GM18507 (cell line): ENCODE measurements at places on chromosomes 3 and 15.

GRCh38 chr15:38896647-38897046, 332.0 kb upstream of the RASGRP1 start:
- DNase-seq, result no peak

DNA sequence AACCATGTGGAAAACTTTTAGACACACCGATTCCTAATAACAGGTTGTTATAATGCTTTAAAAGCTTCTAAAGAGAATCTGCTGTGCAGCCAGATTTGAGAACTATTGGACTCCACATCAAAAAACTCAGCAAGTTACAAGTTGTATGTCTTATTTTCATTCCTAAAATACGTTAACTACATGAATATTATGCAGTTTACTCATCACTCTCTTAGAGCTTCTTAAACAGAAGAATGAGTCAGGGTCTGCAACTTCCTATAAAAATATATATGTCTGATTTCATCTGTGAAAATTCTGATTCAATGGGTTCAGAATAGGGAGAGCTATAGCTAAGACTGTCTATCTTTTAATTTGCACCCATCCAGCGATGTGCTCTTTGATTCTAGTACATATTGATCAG, 244.2 kb upstream of the EPHA3 start:
- DNase-seq, result no peak

- DNase-seq, result no peak
Observed at GRCh38 chr3:188782613-188783124, 389.1 kb upstream of the TPRG1 start.

DNA sequence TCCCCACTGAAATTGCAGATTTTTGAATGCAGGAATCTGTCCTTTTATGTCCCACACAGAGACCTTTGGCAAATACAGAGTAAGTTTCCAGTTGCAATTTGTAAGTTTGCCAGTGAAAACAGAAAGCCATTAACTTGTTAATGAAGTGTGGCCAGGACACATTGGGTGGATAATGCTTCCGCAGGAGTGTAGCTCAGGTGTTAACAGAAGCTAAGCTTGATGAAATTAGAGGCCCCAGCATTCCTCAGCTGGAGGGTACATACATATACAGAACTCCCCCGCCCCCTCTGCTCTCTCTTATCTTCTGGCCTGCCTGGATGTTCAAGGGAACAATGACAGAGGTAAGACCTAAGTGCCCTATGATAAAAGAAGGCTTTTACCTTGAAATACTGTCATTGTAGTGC, 8.1 kb upstream of the LRRC2 start:
- DNase-seq, result no peak

GRCh38 chr15:73755946-73756345, 2.8 kb upstream of the INSYN1 start:
- no peak for DNase-seq

DNA sequence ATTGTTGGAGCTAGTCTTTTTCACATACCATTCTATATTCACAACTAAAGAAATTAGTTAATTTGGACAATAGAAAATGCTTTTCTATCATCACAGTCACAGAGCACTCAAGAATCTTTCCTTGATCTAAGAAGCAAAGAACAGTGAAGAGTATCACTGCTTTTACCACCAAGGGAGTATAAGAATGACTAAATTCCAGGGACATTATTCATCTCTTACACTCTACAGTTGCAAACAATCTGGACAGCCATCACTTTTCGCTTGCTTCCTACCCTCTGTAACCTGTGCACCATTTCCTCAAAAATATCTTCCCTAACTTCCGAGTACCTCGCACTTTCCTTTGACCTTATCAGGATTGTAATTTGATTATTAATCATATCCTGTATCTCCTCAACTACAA, 359.5 kb upstream of the TMCO5A start:
- no peak for DNase-seq

GRCh38 chr3:117719316-117719926, 1009.8 kb downstream of the TUSC7 start:
- peak; percentile 0 for DNase-seq

DNA sequence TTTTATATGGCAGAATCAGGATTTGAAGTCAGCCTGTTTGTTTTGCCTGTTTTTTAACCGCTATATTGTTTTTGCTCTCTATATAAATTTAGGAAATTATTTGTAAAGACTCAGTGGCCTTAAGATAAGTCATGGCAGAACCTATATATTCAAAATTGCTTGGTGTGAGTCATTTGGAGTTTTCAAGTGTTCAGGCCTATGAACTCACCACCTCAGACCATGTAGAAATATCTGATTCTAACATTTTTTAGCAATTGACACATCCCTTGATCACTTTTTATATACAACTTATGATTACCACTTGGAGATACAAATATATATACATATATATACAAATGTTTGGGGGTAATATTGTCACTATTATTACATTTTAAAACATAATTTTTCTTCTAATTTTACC, 95.7 kb downstream of the VGLL3 start:
- DNase-seq, result no peak

DNA sequence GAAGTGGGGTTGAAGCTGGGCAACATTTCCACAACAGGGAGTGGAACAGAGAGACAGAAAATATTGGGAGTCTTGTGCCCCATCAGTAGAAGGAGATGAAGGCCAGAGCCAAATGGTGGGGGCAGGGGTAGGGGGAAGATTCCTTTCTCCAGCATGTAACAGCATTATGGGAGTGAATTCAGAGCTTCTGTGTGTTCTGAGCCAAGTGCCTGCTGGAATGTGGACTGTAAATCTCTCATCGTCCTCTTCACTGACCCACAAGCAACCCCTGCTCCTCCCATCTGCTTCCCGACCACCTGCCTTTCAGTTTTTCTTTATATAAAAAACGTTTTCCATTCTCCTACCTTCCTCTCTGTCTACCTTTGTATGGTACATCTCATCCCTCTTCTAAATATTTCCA, 344.2 kb upstream of the TPRG1 start:
- DNase-seq, result no peak

DNA sequence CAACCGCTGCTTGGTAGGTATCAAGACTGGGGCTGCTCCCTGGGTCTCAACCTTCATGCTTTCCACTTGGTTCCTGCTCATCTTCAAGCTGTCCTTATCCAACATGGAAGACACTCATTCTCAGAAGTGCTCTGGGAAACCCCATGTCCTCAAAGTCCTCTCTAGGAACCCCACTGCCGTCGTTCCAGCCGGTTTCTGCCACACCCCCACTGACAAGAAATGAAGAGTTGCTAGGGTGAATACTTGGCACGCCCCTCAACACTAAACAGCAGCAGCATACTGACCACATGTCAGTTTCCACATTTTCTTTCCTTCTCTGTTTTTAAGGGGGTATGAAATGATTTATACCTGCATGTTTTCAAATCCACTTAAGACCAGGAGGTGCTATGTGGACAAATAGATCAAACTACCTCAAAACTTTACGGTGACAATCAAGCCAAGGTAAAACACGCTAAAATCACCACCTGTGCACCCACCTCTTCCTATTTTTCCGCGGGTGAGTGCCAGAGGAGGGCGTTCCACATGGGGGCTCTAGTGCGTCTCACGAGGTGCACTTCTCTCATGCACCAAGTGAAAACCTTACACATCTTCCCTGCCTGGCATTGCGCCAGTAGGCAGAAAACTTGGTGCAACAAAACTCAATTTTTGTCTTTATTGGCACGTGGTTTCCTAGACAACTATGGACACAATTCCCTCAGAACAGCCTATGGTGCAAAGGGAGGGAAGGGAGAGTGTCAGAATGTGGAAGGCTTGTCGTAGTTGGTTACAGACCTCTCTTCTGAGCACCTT, 125.1 kb downstream of the TJP1 start:
- no peak for DNase-seq

DNA sequence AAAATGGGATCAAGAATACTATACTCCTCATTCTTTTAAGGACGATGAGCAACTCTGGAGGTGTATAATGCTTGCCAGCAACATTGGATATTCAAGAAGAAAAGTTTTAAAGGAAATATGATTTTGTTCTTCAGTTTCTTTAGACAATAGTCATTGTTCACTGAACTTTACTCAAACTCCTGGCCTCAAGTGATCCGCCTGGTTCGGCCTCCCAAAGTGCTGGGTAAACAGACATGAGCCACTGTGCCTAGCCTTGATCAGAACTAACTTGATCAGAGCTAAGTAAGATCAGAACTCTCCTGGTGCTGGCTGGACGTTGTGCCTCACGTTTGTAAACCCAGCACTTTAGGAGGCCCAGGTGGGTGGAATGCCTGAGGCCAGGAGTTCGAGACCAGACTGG, 12.6 kb downstream of the EFCAB12 start:
- no peak for DNase-seq

DNA sequence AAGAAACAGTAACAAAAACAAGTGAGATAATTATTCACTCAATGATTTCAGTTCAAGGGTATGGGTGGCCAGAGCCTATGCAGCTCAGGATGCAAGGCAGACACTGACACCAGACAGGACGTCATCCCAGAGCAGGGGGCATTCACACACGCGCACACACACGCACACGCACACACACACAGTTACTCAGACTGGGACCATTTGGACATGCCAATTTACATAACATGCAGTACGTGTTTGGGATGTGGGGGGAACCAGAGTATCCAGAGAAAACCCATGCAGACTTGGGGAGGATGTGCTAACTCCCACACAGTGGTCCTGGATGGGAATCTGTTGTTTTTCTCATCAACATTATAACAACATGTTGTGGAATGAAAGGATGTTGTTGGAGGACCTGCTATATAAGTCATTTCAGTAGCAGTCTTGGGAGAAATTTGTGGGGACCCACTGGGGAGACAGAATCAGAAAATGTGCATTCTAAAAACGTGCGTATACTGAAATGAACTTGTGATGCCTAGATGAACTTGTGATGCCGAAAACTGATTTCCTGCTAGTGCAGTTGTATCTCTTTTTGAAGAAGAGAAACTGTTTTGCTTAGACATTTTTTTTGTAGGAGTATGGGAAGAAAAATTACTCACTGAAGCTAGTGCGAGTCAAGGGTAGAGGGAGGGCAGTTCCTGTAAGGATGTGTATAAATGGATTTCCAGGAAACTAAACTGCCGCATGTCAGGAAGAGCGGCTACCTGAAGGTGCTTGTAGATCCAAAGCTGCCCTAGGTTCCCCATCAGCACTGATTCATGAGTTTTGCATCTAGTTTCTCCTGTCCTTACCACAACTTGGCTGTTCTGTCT, 25.2 kb downstream of the CD200 start:
- DNase-seq, result no peak

DNA sequence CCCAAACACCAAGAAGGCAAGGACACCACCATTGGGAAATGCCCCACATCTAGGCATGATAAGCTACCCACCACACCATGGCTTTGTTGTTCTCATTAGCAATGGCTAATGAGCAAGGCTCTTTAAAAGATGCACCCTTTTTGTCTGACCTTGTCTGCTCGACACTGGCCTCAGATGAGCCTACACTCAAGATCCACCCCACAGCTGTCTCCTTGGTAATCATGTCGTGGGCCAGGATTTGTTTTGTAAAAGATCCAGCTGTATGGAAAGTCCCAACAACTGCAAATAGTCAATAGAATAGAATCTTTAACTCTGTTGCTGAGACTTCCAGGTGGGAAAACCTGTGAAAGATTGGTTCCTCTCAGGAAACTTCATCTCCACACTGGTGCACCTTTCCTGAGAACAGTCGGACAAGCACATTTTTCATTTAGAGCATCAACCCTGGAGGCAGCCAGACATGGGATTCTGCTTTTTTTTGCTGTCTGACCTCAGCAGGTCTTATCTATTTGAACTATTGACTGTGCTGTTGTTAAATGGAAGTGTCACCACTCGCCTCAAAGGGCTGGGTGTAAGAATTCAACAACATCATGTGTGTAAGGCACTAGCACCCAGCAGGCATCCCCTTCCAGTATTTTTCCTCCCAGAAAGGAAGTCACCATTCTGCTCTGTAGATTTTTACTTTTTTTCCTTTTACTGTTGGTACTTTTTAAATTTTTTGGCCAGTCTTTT, 35.5 kb downstream of the DUT start:
- no peak for DNase-seq

- DNase-seq, result no peak
Observed at GRCh38 chr15:25689592-25689991, 173.5 kb downstream of the ATP10A start.

DNA sequence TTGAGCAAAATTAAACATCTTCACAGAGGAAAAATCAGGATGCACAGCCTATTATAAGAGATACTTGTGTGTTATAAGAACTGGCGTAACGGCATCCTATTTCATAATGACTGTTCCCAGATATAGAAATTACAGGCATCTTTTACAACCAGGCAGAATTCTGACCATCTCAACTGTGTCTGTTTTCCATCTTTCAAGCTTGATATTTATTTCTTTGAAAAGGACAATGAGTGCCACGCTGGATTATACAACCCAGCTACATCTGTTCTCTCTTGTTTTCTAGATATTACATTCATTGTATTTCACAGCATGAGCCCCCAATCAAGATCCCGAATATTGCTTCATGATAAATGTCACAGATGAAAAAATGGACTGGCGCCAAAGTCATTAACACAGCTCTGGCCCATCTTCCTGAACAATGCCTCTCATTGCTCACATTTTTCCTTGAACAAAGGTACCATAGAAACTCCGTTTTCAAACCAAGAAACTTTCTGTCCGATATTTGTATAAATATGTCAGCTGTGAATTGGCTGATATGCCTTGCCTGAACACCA, 420.6 kb downstream of the TBL1XR1 start:
- DNase-seq, result no peak

GRCh38 chr3:58218904-58219303, 8.1 kb upstream of the DNASE1L3 start:
- no peak for DNase-seq

GRCh38 chr15:40934457-40934856, 5.3 kb downstream of the DLL4 start:
- DNase-seq, result no peak

GRCh38 chr3:107124885-107125284, 252.4 kb upstream of the CCDC54 start:
- DNase-seq, result no peak

GRCh38 chr15:67089217-67090193, 24.1 kb downstream of the SMAD3 start:
- DNase-seq, result no peak

DNA sequence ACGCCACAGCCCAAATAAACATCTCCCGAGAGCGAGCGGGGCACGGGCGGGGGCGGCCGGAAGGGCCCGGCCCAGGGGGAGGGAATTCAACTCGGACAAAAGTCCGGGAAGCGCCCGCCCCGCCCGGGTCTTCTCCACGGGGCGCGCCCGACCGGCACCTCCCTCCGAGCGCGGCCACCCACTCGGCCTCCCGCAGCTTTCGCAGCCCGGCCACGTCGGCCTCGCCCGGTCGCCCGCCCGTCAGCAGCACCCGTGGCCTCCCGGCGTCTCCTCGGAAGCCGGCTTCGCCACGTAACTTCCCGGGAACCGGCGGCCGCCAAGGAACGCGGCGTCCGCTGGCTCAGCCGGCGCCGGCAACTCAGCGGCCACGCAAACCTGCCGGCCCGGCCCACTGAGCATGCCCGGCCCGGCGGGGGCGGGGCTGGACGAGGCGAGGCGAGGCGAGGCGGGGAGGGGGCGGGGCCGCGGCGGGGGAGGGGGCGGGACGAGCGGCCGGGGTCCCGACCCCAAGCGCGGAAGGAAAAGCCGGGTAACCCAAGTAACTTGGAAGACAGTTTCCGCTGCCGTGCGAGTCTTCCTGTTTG, at the start of gene TJP1:
TSS of gene TJP1 (minus strand) at position 369 of the 584 bp plus-strand sequence. CDS start 440 bp downstream, outside the sequence.
- no peak for DNase-seq

- DNase-seq, result peak; percentile 8
Observed at GRCh38 chr15:49421991-49422390, 1.1 kb upstream of the FGF7 start.

GRCh38 chr3:185867650-185868049, 42.8 kb upstream of the IGF2BP2 start:
- DNase-seq, result no peak

- DNase-seq, result no peak
Observed at GRCh38 chr15:63178034-63178433, 11.4 kb upstream of the RAB8B start.

GRCh38 chr3:50249457-50249856, 13.5 kb downstream of the GNAI2 start:
- no peak for DNase-seq

GRCh38 chr15:68218847-68219798, 10.4 kb downstream of the CLN6 start:
- DNase-seq, result no peak
